AG04449 (cell line): ENCODE measurements at places on chromosomes 7 and 10.

GRCh38 chr10:110446954-110447608, 50.6 kb upstream of the DUSP5 start:
- no peak for DNase-seq

DNA sequence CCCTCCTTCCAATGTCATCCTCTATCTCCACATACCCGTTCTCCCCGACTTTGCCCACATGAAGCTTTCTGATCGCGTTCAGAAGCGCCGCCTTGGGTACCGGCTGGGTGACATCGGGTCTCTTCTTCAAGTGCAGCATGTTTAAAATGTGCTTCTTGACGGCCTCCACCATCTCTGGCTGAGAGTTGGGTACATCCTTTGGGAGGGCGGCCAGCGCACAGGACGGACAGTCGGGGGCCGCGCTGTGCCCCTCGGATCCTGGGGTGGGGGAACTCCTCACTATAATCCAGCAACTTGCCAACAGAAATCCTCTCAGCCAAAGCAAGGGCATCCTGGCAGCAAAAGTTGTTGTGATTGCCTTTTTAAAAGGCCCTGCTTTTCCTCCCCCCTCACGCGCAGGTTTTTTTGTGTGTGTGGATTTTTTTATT, 2.8 kb downstream of the INHBA start:
- no peak for DNase-seq

GRCh38 chr7:111756687-111757178, 194.4 kb upstream of the IMMP2L start:
- DNase-seq: no peak

DNA sequence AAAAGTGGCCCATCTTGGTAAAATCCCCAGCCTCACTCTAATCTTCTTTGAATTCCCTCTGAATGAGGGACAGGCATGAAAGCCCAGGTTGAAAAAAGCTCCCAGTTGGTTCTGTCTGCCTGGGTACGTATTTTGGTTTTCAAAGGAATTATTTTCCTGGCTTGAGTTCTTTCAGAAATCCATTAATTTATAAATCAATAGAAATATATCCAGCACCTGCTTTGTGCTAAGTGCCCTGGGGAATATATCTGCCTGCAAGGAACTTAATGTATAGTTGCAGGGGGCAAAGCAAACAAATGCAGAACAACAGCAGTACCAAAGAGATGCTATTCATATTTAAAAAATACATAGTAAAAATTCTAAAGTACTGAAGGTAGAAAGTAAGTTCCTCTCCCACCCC, 362.7 kb downstream of the REEP3 start:
- DNase-seq: no peak

DNA sequence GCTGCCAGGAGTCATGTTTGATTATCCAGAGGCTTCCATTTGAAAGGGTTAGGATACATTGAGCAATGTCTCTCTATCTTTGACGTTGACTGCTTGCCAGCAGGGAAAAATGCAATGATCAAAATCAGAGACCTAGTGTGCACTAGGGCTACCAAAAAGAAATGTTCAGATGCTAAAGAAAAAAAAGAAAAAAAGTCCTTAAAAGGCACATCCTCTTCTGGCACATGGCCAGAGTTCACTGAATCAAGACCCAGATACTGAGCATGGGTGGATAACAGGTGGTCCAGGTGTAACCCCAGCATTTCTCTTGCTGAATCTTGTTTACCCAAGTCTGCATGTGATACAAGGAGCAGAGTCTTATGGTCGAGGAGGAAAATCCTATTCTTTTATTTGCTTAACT, 899.3 kb downstream of the SORCS3 start:
- no peak for DNase-seq

DNA sequence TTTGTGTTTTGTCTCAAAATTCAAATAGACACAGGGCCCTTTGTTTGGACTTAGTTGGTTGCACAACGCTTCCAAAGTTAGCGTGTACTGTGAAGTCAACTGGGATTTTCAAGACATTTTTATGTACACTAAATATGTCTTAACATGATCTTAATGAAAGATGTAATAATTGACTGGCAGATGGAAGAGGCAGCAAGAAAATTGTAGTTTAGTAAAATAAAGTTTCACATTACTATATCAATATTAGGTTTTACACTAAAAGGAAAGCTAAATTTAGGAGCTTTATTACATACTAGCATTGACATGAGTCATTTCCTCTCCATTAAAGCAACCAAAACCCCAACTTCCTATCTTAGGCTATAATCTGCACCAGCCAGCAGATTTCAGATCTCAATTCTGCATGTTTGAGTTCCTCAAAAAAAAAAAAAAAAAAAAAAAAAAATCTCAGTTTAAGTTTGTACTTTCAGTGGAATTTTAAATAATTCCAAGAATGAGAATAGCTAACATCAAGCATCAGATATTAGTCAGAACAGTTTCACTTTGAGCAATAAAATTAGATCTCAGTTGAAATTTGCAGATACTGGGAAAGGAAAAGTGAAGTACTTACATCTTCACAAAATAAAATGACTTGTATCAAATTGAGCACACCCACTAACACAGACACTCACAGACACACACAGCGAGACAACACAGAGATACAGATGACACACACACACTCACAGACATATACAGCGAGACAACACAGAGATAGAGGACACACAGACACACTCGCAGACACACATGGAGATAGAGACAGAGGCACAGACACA, 346.6 kb upstream of the KLF6 start:
- DNase-seq: peak; percentile 86

DNA sequence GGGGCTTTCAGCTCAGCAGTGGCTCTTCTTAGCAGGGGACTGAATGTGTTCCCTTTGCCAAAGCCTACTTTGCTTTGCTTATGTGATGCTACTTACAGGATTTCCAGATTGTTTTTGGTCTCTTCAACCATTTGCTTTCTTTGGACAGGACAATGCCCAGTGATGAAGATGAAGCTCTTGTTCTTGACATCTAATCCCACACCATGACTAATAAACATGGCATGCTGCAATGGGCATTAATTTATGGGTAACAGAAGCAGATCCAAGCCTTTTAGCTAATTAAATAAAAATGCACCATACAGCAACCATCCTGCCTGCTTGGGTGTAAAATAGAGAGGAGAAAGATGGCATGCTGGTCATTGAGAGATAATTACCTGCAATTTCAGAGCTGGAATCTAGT, 175.5 kb upstream of the ITGB1 start:
- DNase-seq: no peak

GRCh38 chr10:132010483-132010882, 28.8 kb upstream of the BNIP3 start:
- DNase-seq: no peak

- DNase-seq: no peak
Observed at GRCh38 chr7:28414453-28414852, 2.1 kb downstream of the CREB5 start.

DNA sequence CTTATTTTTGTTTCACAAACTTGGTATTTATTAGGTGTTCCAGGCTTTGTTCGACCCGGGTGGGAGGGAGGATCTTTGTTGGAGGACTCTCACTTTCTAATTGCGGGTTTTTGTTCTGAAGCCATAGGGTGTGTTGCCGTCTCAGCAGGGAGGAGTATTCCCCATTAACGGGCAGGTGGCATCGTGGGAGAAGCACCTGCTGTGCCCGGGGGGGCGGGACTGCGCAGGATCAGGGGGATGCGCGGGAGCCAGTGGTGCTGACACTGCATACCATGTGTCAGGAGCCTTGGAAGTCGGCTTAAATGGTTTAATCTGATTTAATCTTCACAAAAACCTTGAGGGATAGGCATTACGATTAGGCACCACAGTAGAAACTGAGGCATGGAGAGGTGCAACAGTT, 113.0 kb downstream of the MGMT start:
- DNase-seq: no peak

GRCh38 chr10:48996329-48996728, 56.7 kb upstream of the LRRC18 start:
- no peak for DNase-seq

DNA sequence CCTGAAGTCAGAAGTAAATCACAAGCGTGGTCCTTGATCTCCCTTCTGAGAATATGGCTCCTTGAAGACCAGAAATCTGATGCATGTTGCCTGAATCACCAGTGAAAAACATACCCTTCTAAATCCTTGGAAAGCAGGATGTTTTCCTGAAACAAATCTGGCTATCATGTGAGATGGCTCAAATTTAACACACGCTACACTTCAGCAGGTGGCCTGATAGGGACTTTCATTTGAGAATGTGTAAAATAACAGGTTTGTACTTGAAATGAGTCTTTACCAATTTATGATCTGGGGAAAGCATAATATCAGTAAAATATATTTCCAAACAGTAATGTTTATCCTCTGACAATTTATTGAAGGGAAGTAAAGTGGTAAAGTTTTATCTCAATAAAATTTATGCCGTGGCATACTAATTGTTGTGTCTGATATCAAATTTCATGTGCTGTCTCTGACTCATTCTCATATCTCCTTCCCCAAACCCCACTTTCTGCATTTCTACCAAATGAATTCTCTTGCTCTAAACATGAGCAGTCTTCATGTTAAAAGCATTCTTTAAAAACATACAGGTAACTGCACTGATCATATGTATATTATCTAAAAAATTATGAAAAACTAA, 17.4 kb downstream of the CYP3A4 start:
- no peak for DNase-seq

DNA sequence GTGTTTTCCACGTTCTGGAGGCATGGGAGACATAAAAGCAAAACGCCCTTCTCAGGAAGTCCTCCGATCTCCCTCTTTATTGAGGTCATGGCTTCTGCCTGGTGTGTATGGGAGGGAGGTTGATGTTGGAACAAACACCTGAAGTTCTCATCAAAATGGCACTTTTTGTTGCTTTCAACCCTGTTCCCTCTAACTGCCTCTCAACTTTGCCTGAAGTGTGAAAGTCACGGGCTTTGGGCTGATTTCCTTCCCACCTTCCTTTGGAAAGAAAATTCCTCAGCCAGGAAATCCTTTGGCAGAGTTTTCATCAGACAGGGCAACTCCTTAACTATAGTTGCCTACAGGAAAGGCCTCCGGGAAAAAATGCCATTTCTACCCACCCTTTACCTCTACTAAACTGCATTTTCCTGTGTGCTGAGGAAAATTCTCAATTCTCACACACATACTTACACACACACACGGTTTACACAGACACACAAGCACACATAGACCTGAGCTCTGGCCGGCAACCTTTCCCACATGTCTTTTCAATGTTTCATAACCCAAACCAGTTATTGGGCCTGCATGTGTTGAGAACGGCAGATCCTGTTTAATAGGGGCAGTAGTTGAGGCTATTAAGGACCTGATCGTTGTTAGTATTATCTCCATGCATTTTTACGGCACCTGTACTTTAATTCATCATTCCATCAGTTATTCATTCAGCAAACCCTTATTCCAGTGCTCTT, 36.4 kb downstream of the CYP17A1 start:
- no peak for DNase-seq

DNA sequence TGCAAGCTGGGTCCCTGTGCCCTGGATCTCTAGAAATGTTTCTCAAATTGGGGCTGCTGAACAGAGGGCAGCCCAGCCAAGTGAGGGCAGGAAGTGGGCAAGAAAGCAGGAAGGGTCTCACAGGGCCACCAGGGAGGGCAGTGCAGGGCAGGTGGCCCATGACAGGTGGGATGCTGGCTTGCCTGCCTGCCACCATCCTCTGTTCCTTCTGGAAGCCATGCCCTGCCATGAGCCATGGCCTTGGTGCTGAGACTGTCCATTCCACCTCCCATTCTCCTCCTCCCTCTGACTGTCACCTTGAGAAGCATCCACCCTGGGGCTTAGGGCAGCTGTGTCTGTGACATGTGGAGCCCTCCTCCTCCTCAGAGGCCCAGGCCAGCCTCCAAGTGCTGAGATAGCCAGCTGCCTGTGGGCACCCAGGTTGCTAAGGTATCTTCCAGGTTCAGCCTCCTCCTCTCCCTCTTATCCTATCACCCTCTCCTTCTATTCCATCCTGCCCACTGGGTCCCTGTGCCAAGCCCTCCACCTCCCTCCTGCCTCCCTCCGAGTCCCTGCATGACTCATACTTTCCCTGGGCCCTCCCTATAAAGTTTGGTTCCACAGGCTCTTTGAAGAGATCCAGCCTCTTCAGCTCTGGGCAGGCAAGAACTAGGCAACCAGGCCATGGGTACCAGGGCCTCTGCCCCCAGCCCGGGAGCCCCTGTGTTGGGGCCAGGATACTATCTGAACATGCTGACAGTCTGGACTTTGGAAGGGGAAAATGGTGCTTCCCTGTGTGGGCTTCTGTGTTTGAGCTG, 1.3 kb downstream of the VSIR start:
- no peak for DNase-seq

DNA sequence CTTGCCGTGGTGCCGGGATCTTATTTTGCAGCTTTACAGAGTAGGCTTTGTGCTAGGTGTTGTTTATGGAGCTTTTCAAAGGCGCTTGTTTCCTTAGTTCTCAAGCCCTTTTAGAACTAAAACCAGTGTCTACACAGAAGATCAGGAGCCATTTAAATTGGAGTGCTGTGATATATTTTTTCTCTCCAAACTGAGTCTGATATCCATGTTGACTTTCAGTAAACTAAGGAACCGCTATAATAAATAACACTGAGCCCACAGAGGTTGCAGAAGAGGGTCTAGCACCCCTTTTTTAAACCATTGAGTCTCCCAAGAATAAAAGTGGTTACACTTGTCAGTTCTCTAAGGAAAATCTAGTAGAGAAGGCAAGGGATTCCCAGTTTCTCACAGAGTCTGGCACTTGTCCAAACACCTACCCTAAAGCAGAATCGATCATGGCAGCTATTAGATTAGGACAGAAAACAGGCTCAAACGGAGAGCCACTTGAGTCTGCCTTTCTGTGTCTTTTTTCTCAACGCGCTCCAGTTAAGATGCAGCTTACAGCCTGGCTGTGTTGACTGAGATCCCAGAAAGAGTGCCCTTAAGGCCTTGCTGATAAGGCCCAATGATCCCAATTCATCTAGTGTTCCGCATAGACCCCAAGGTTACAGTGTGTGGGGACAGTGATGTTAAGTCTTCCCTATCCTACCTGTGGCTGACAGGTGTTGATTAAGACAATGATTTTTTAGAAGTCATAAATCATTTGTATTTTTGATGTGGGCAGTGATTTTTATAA, 804 bp downstream of the TMEM106B start:
- no peak for DNase-seq

GRCh38 chr10:62461120-62461519, 87.0 kb downstream of the ZNF365 start:
- no peak for DNase-seq

GRCh38 chr10:69919250-69919649, 117.5 kb downstream of the COL13A1 start:
- no peak for DNase-seq

- no peak for DNase-seq
Observed at GRCh38 chr10:121667948-121668313, 69.7 kb upstream of the FGFR2 start.

- DNase-seq: no peak
Observed at GRCh38 chr10:35368485-35369048, 32.3 kb downstream of the CCNY start.

DNA sequence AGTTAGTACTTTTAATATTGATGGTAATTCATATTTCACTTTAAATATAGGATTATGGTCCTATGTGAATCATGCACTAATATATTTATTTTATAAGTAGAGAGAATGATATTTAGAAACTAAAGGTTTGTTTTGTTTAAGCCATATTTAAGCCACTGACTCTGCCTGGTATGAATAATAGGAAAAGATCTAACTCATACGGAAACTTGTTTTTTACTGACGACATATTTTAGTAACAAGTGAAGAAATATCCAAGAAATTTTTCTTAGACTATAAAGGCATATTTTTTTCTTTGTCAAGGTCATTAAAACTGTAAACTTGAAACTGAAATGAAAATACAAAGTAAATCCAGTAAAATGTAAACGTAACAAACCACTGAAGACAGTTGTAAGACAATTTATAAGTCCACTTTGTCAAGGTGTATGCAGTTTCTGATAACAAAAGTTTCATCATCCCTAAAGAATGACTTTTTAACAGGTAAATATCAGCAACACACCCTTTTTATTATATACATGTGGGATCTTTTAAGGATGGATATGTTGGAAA, 147.1 kb downstream of the PHF14 start:
- no peak for DNase-seq
